ENCODE measurements at places on chromosomes 4 and X.

- peak; percentile 68 for DNase-seq
Observed at GRCh38 chr4:15882675-15883086, 55.9 kb downstream of the FGFBP1 start.

GRCh38 chr4:189502841-189503435 lies 437.7 kb upstream of the FRG1 start:
- no peak for DNase-seq

- DNase-seq: no peak
Observed at GRCh38 chr4:181957088-181957487, 286.1 kb upstream of the TENM3 start.

GRCh38 chr4:55175779-55176231 lies 50.4 kb upstream of the KDR start:
- no peak for DNase-seq

GRCh38 chrX:4547213-4547836 lies 833.9 kb upstream of the PRKX start:
- peak; percentile 4 for DNase-seq

GRCh38 chr4:87819281-87819919 lies 13.4 kb upstream of the MEPE start:
- no peak for DNase-seq

DNA sequence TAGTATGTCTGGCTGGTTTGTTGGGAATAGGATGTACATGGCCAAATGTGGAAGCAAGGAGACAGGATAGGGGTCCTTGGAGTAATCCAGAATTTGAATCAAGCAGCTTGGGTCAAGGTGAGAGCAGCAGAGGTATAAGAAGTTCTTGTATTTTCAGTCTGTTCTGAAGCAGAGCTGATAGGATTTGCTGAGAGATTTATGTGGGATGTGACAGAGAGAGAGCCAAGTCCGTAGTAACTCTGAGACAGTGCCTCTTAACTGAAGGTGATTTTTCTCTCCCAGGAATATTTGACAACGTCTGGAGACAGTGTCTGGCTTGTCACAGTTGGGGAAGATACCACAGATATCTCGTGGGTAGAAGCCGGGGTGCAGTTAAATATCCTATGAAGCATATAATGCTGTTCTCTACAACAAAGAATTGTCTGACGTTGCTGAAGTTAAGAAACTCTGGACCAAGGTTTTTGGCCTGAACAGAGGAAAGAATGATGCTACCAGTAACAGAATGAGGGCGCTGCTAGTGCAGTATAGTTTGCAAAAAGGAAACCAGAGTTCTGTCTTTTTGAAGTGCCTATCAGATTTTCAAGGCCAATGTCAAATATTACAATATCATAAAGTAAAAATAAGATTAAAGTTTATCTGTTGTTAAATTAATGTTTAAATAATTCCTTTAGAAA lies 184.0 kb downstream of the ARHGAP24 start:
- DNase-seq: no peak

- no peak for DNase-seq
Observed at GRCh38 chrX:24207826-24208225, 58.3 kb downstream of the ZFX start.

DNA sequence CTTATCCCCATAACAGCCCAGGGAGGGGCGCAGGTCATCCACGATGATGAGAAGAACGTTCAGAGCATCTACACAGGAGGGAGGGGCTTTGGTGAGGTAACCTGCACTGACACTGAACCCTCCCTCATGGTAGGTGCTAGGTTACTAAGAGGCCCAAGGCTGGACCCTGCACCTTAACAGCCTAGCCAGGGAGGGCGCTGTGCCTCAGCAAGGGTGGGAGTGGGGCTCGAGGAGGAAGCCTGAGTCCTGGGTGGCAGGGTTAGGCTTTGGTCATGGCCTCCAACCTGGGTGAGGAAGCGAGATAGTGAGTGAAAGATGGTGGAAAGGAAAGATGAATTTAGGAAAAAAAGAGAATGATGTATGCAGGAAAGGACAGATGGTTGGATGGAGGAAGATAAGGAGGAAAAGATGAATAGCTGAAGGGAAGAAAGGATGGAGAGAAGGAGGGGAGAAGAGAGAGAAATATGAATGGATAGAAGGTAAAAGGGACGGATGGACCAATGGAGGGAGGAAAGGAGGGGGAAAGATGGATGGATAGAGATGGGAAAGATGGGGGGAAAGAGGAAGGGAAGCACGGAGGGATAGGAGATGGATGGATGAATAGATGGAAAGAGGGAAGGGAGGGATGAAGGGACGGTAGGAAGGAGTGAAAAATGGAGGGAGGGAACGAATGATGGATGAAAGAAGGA lies 736 bp downstream of the IDS start:
- peak; percentile 59 for DNase-seq

DNA sequence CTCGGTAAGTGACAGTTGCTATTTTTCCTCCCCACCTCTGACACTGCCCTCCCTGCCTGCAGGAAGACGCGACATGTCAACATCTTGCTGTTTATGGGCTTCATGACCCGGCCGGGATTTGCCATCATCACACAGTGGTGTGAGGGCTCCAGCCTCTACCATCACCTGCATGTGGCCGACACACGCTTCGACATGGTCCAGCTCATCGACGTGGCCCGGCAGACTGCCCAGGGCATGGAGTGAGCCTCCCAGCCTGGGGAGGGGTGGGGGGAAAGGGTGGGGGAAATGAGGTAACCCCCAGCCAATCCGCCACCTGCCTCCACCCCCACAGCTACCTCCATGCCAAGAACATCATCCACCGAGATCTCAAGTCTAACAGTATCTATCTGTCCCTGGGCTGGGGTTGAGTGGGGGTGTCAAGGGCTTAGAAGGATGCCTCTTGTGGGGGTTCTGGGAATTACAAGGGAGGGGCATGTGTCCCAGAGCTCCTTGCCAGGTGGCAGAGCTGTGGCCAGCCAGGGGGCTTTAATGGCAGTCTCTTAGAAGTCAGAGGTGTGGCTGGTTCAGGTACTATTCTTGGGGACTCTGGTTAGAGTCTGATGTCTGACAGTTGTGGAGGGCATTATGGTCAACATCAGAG lies 7.8 kb downstream of the ARAF start:
- peak; percentile 21 for DNase-seq

- DNase-seq: no peak
Observed at GRCh38 chr4:123556526-123556925, 159.9 kb downstream of the SPRY1 start.

GRCh38 chrX:633043-633984 lies 2.7 kb downstream of the SHOX start:
- DNase-seq: no peak

- DNase-seq: no peak
Observed at GRCh38 chr4:77921701-77922100, 59.1 kb downstream of the MRPL1 start.

DNA sequence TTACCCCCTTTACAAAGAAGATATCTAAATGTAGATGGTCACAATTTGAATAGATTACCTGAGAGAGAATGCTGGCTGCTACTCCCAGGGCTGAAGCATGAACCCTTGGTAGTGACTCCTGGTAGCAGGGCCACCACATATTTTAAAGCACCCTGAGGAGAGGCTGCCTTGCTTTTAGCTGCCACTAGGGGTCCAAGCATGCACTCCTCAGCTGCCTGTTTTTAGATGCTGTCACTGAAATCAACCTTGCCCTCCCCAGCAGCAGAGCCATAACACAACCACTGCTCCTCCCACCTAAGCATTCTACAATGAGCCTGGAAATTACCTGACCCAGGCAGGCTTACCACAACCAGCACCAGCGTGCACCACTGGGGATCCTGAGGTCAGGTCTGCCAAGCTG lies 850.9 kb downstream of the FAM133A start:
- no peak for DNase-seq

DNA sequence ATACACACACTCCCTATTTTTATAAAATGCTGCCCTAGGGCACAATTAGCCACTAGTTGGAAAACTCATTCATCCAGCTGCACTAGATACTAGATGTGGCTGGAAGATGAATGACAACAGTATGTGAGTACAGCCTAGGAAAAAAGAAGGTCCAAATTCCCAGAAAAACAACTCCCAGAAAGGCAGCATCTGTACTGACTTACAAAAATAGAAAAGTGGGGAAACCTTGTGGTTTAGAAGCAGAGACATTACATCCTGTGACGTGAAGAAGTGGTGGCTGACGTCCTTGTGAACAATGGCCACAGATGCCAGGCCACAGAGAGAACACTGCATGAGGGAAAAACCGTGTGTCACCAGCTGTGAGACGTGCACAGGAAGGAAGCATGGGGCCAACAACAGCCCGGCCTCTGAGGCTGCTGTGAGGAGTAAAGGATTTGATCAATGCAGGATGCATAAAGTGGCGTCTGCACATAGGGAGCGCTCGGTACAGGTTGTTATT lies 81.2 kb downstream of the SPRY1 start:
- DNase-seq: no peak

DNA sequence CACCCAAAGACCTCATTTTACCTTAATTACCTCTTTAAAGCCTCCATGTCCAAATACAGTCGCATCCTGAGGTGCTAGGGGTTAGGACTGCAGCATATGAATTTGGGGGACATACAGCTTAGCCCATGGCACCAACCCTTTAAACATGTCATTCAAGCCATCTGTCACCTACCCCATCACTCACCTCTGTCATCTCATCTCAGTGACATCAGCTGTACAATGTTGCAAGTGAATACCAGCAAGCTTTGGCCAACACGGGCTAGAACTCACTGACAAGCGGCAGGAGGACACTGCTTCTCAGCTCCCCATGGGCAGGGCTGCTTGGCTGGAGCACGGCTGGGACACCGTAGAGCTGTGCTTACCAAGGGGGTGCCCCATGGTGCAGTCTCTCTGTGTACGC lies 107.5 kb downstream of the STK32B start:
- no peak for DNase-seq

DNA sequence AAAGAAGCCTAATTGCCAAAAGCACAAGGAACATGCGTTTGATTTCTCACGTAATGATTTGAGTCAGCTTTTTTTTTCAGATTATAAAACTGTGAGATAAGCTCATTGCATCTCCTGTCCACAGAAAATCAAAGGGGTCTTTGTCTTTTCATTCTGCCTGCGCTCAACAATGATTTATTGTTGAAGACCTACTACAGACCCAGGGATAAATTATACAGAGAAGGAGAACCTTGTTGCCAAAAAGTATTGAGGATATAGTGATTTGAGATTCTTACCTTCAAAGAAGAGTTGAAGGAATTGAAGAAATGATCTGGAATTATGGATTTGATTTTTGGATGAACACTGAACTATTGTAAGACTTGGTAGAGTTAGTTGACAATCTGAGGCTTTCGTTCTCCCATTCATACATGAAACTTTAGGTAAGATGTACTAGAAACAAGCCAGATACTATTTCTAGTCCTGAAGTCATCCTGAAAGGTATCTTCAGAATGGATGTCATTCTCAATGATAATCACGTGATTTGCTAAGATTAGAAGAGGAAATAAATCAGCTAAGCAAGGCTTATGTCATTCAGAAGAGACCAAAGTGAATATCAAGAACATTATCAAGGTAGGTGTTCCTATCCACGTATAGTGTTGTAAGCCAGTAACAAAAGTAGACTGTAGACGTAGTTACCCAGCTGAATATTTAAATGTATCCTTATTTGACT lies 71.1 kb upstream of the SCOC start:
- no peak for DNase-seq

DNA sequence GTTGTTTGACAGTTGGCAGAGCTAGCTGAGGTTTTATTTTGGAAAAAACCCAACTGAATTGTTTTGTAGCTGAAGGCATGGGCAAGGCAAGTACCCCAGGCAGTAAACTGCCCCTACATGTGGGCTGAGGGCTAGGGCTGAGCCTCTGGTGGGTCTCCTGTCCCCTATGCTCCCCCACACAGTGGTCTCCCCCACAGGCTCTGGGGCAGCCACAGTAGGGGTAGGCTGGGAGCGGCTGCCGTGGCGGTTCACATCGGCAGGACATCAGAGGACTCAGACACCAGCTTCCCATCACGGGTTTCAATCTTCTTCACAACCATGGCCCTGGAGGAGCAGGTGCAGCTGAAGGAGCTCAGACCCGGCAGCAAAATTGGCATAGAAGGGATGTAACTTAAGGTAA lies 10.7 kb upstream of the ALAS2 start:
- no peak for DNase-seq

- no peak for DNase-seq
Observed at GRCh38 chr4:94306713-94307112, 35.9 kb downstream of the HPGDS start.

DNA sequence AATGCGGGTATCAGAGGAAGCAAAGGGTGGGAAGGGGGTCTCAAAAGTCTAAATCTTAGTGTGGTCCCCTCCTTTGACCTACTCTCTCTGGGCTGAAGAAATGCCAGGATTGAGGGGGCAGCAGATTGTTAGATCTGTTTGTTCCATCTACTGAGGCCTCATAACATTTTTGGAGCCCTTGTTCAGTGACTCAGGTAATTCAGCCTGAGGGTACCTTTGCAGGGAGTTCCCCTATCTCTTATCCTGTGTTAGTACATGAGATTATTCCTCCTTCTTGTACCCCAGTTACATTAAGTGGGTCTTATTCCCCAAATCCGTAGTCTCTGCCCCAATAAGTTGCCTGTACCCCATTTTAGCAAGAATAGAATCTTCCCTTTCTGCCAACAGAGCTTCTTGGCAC lies 79.0 kb downstream of the RTL9 start:
- DNase-seq: no peak

DNA sequence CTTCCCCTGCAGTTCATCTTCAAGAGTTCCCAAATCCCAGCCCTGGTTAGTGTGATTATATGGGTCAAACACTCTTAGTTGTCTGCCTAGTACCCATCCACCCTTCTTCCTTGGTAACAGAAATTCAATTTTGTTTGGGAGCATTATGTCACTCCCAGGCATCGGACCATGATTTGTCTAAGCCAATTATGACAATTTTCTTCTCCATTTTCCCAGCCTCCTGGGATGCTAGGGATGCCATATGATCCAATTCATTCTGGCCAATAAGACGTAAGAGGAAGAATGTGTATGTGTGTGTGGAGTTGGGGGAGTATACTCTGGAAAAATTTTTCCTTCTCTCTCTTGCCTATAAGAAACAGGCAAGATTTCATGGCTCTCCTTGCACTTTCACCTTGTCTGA lies 465.9 kb downstream of the MID1IP1 start:
- DNase-seq: no peak

DNA sequence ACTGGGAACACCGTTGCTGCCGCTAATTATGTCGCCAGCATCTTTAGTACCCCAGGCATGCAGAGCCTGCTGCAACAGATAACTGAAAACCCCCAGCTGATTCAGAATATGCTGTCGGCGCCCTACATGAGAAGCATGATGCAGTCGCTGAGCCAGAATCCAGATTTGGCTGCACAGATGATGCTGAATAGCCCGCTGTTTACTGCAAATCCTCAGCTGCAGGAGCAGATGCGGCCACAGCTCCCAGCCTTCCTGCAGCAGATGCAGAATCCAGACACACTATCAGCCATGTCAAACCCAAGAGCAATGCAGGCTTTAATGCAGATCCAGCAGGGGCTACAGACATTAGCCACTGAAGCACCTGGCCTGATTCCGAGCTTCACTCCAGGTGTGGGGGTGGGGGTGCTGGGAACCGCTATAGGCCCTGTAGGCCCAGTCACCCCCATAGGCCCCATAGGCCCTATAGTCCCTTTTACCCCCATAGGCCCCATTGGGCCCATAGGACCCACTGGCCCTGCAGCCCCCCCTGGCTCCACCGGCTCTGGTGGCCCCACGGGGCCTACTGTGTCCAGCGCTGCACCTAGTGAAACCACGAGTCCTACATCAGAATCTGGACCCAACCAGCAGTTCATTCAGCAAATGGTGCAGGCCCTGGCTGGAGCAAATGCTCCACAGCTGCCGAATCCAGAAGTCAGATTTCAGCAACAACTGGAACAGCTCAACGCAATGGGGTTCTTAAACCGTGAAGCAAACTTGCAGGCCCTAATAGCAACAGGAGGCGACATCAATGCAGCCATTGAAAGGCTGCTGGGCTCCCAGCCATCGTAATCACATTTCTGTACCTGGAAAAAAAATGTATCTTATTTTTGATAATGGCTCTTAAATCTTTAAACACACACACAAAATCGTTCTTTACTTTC lies 1.8 kb downstream of the UBQLN2 start:
- DNase-seq: peak; percentile 4
